ENCODE measurements at places on chromosomes 5 and 9.
A peak's percentile ranks its signal among the peaks of the same experiment; 100 is the strongest.

DNA sequence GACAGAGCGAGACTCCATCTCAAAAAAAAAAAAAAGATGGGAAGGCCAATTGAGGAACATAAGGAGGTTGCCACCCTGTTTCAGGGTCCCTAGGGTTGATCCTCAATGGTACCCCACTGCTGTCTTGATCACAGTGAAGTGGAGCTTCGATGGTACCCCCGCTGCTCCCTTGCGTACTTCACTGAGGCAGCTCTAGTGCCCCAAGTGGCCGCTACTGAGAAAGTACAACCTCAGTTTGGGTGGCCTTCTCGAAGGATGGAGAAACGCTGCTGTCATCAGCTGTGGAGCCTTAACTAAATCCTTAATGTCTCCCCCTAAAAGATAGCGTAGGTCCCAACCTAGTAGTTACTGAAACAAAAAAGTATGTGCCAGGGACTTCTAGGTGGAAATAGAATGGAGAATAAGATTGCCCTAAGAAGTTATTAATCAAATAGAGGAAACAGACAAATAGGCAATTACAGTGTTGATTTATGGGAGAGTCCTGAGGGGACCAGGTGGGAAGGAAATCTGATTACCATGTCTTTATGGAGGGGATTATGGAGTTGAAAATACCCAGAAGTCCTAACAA, 6.3 kb downstream of the TESK1 start:
- DNase-seq = peak; percentile 26

GRCh38 chr9:36126016-36126730, 10.4 kb upstream of the GLIPR2 start:
- no peak for DNase-seq

GRCh38 chr5:32840606-32841005, 129.5 kb downstream of the NPR3 start:
- no peak for DNase-seq

DNA sequence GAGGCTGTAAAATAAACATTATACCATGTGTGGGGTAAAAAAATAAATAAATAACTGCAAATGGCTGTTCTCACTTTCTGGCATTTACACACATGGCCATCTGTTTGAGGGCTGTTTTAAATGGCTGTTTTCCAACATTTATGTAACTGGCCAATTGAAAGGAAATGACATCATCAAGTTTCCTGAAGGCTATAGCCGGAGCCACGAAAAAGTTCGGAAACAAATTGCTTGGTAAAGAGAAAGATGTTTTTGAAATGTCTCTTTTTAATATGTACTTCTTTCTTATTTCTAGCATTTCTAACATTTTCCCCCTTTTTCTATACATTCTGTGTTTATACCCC, 95.4 kb upstream of the DAB2 start:
- DNase-seq = no peak

GRCh38 chr5:169628892-169629291, 8.2 kb upstream of the DOCK2 start:
- DNase-seq = no peak

- no peak for DNase-seq
Observed at GRCh38 chr5:141790630-141791029, 87.6 kb downstream of the PCDH1 start.

GRCh38 chr5:168287362-168287761, 4.1 kb upstream of the WWC1 start:
- DNase-seq = no peak

- no peak for DNase-seq
Observed at GRCh38 chr9:133384736-133385321, 8.7 kb downstream of the STKLD1 start.

DNA sequence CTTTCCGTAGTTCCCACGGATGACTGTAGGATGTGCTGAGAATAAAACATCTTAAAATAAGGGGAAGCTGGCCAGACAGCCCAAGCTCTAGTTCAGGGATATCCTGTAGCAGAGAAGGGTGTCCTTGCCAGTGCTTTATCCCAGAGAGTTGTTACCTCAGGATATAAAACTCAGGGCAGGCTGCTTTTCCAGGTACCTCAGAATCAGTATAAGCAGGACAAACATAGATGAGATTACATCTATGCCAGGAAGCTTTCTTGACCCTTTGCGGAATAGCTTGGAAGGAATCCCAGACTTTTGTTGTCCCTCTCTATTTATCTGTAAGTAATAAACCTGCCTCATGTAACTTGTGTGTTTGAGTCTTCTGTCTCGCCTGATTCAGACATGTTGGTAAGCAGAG, 565.7 kb downstream of the PRDM9 start:
- no peak for DNase-seq

GRCh38 chr5:137122558-137122957, 376.6 kb downstream of the SPOCK1 start:
- no peak for DNase-seq

GRCh38 chr9:127612939-127613582, 984 bp downstream of the STXBP1 start:
- DNase-seq = no peak

GRCh38 chr5:57276353-57276752, 102.5 kb downstream of the GPBP1 start:
- no peak for DNase-seq

DNA sequence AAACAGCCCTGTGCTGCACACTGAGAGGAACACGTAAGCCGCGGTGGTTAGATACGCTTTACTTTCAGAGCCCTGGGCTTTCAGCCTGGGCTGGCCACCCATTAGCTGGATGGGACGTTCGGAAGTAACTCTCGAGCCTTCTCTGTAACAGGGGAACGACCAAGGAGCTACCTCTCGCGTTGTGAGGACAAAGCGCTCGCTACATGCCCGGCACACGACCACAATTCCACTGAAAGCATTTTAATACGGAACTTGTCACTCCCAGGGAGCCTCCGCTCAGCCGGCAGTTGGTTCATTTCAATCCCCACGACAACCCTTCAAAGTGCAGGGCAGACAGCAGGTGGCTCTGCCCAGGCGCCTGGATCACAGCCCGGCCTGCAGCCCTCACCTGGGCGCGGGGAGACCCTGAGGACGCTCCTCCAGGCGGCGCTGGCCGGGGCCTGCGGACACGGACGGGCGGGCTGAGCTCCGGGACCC, 368 bp downstream of the SURF1 start:
- DNase-seq = no peak

GRCh38 chr9:112074250-112075008, 100.7 kb downstream of the SUSD1 start:
- DNase-seq = no peak

DNA sequence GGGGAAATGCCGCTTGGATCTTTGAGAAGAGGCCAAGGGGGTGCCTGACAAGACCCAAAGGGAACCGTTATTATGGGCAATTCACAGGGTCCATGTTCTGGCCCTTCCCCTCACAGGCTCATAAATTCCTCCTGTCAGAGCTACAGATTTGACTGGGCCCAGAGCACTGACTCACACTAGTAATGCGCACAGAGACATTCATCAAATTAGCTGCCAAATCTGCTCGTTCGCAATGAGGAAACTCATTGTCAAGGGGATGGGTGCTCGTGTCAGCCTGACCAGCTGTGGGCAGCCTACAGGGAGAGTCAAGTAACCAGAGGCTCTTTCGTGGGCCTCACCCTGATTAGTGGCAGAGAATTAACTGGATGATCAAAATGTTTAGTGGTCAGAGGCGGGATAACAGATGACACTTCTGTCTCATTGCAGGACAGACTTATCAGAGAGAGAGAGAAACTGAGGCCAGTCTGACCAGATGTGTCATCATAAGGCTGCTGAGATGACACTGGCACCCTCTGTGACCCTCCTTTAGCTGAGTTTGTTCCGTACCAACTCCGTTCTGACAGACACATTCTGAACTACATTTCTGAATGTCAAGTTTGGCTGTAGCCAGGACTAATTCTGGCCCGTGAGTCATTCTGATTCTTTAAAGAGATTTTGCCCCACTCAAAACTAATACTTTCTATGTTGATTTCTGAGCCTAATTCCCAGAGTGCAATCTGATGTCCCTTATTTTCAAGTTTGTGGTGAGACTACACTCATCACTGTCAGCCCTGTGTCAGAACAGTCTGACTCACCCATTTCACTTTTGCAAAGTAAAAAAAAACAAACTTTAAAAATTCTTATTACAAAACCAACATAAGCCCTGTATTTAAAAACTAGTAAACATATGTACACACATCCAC, 377.1 kb downstream of the ACTL7B start:
- no peak for DNase-seq
